Muscle of arm (tissue), 14 donors: ENCODE measurements at places on chromosomes 5 and 9. TPM values are rescaled to one million over a fixed set of nuclear protein-coding genes. Genes with fewer than 3 reads are reported as not detected.

The LAMC3 gene
- 1.9 TPM for polyA plus RNA-seq

The PCDHGB2 gene
- polyA plus RNA-seq: not detected

The CTSV gene
- 0.43 TPM for polyA plus RNA-seq

The NUTM2G gene
- 0.73 TPM for polyA plus RNA-seq

The IRX1 gene
- polyA plus RNA-seq: 35.9 TPM

The THBS4 gene
- 437 TPM for polyA plus RNA-seq

The SIT1 gene
- not detected for polyA plus RNA-seq

The IFNE gene
- 0.12 TPM for polyA plus RNA-seq

The FAM169A gene
- 0.58 TPM for polyA plus RNA-seq

The PCDHGB1 gene
- polyA plus RNA-seq: 0.63 TPM

The PTPRD gene
- 69.9 TPM for polyA plus RNA-seq

The FOXE1 gene
- polyA plus RNA-seq: not detected

The GBA2 gene
- 50.3 TPM for polyA plus RNA-seq

The KCNN2 gene
- polyA plus RNA-seq: 12.7 TPM

The ABO gene
- 3.1 TPM for polyA plus RNA-seq

The BTNL8 gene
- polyA plus RNA-seq: not detected

The SLCO6A1 gene
- polyA plus RNA-seq: 1.2 TPM

The OR1J4 gene
- not detected for polyA plus RNA-seq

The PCDHB2 gene
- 5.8 TPM for polyA plus RNA-seq

The ADGRD2 gene
- not detected for polyA plus RNA-seq

The BAAT gene
- 0.74 TPM for polyA plus RNA-seq

The HMGXB3 gene
- polyA plus RNA-seq: 15.5 TPM

The RARS1 gene
- polyA plus RNA-seq: 66.1 TPM

The ALDH7A1 gene
- polyA plus RNA-seq: 41.1 TPM

The SH3RF2 gene
- polyA plus RNA-seq: 11.6 TPM

The GKAP1 gene
- 20.6 TPM for polyA plus RNA-seq

The CDKN2B gene
- 5.9 TPM for polyA plus RNA-seq

The ACSL6 gene
- polyA plus RNA-seq: 0.67 TPM

The GABRA6 gene
- polyA plus RNA-seq: not detected

The IFNA21 gene
- polyA plus RNA-seq: not detected

The PFN3 gene
- polyA plus RNA-seq: not detected

The ENHO gene
- 3.1 TPM for polyA plus RNA-seq

The LRRC19 gene
- polyA plus RNA-seq: 0.13 TPM

The OBP2A gene
- polyA plus RNA-seq: not detected

The IFNA2 gene
- not detected for polyA plus RNA-seq

The MGAT4B gene
- polyA plus RNA-seq: 67.0 TPM

The PCDHGA4 gene
- polyA plus RNA-seq: 1.6 TPM

The C5orf52 gene
- polyA plus RNA-seq: not detected

The NMUR2 gene
- 0.32 TPM for polyA plus RNA-seq

The FER gene
- 11.8 TPM for polyA plus RNA-seq

The S1PR3 gene
- polyA plus RNA-seq: not detected

The DOCK2 gene
- polyA plus RNA-seq: 3.1 TPM

The BRINP1 gene
- not detected for polyA plus RNA-seq

The AIF1L gene
- polyA plus RNA-seq: 48.5 TPM

The RFK gene
- not detected for polyA plus RNA-seq

The GFM2 gene
- polyA plus RNA-seq: 26.5 TPM

The SOX30 gene
- 0.48 TPM for polyA plus RNA-seq

The HINT1 gene
- 351 TPM for polyA plus RNA-seq

The GABRA1 gene
- polyA plus RNA-seq: not detected

The ANKRD33B gene
- 3.0 TPM for polyA plus RNA-seq

The SPAG8 gene
- polyA plus RNA-seq: 2.2 TPM

The PCDHGB7 gene
- polyA plus RNA-seq: 10.3 TPM

The PCDHB5 gene
- 4.1 TPM for polyA plus RNA-seq

The NAA35 gene
- polyA plus RNA-seq: 21.1 TPM

The SPINK13 gene
- not detected for polyA plus RNA-seq

The PHF24 gene
- 0.15 TPM for polyA plus RNA-seq

The HAVCR2 gene
- not detected for polyA plus RNA-seq

The SOHLH1 gene
- not detected for polyA plus RNA-seq
